ENCODE measurements at places on chromosomes 13 and 19.
A peak's percentile ranks its signal among the peaks of the same experiment; 100 is the strongest.

- DNase-seq, result no peak
Observed at GRCh38 chr19:17240062-17240752, 5.5 kb downstream of the NR2F6 start.

- no peak for DNase-seq
Observed at GRCh38 chr13:51770160-51770559, 33.8 kb downstream of the DHRS12 start.

- DNase-seq, result no peak
Observed at GRCh38 chr19:22619932-22620331, 14.2 kb upstream of the ZNF492 start.

- DNase-seq, result no peak
Observed at GRCh38 chr13:20667857-20668437, 35.6 kb upstream of the IL17D start.

GRCh38 chr19:39038098-39038497, 5.7 kb upstream of the FBXO27 start:
- DNase-seq, result no peak

DNA sequence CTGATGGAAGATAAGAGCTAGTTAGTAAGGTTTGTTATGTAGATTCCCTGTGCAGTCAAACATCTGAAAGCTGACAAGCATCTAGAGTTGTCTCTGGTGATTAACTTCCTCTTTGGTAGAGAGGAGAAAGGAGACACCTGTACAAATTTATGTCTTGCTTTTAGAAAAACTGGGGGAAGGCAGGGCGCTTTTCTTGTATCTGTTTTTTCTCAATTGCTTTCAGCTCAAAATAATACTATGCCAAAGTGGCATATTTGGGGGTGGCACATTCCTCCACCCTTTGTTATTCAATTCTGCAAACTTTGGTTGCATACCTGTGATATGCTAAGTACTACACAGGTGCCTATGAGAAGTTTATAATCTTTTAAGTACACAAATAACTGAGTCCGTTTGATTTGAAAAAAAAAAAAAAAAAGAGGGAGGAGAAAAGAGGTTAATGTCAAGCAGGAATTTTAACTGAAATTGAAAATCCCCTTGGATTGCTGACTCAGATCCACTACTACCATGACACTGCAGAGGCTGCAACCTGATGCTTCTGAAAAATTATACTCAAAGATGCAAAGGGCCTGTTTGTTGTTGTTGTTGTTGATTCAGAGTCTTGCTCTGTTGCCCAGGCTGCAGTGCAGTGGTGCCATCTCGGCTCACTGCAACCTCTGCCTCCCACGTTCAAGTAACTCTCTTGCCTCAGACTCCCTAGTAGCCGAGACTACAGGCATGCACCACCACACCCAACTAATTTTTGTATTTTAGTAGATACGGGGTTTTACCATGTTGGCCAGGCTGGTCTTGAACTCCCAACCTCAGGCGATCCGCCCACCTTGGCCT, 164.8 kb upstream of the NBEA start:
- no peak for DNase-seq

DNA sequence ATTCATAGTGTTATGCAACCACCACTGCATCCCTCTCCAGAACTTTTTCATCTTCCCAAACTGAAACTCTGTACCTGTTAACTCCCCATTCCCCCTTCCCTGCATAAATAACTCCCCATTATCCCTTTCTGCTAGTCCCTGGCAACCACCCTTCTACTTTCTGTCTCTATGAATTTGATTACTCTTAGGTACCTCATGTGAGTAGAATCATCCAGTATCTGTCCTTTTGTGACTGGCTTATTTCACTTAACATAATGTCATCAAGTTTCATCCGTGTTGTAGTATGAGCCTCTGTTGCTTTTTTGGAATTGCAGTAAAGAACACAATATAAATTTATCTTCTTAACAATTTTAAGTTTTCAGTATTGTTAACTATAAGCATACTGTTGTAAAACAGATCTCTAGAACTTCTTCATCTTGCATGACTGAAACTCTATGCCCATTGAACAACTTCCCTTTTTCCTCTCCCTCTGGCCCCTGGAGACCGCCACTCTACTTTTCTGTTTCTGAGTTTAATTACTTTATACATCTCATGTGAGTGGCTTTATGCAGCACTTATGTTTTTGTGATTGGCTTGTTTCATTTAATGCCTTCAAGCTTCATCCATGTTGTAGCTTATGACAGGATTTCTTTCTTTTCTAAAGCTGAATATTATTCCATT, 87.3 kb upstream of the ABCC4 start:
- DNase-seq, result no peak

GRCh38 chr13:24053519-24054251, 106.8 kb upstream of the SPATA13 start:
- peak; percentile 63 for DNase-seq

GRCh38 chr13:110555601-110556223, 5.8 kb downstream of the RAB20 start:
- no peak for DNase-seq

DNA sequence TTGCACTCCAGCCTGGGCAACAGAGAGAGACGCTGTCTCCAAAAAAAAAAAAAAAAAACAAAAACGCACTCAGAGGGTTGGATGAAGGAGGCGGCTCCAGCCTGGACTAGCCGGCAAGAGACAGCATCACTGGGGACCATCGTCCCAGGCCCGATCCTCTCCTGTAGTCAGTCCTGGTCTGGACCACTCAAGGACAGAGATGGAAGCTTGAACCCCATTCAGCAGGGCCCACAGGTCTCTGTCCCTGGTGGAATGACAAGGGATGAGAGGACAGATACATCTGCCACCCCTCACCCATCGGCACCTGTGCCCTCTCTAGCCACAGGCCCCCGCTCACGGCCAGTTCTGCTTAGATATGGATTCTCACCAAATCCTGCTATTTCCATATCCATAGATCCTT, 14.0 kb downstream of the ADGRE5 start:
- DNase-seq, result no peak

GRCh38 chr13:98492335-98493041, 84.4 kb downstream of the STK24 start:
- no peak for DNase-seq

DNA sequence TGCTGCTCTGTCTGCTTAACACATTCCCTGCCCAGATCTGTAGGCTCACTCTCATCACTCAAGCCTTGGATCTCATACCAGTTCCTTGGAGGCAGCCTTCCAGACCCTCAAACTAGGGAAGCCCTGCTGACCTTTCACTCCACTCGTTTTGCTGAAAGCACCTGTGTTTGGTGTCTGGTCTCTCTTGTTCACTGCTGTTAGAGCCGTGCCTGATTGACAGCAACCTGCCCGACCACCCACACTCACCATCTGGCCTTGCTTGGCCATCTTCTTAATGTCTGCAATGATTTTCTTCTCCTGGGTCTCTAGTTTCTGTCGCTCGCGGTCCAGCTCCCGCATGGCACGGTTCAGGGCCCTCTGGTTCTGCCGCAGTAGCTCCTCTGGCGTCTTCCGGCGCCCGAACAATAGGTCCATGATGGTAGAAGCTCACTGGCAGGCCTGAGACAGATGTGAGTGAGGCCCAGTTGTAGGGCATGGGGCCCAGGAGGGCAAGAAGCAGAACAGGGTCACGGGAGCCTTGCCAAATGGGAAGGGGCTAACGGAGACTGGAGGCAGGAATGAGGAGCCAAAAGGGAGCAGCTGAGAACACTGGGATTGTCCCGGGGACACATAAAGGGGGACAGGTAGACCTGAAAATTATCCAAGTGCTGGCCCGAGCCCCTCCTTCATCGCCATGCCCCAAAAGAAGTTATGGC, 959 bp downstream of the CHMP2A start:
- DNase-seq, result no peak

GRCh38 chr13:100363285-100363711, 225.3 kb downstream of the GGACT start:
- DNase-seq, result no peak

DNA sequence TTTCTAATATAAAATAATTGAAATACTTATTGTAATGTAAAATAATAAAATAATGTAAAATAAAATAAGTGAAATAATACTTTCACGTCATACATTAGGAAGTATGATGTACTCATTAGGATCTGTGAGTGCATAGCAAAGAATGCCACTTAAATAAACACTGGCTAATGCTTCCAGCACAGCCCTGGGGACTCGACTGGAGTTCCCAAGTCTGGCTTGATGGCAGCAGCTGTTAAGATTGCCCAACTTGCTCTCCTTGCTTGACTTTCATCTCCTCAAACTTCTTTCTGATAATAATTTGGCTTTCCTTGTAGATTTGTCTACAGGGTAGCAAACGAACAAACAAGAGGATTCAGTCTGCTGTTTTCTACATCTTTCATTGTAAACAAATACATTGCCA, 191.9 kb downstream of the COG6 start:
- no peak for DNase-seq

DNA sequence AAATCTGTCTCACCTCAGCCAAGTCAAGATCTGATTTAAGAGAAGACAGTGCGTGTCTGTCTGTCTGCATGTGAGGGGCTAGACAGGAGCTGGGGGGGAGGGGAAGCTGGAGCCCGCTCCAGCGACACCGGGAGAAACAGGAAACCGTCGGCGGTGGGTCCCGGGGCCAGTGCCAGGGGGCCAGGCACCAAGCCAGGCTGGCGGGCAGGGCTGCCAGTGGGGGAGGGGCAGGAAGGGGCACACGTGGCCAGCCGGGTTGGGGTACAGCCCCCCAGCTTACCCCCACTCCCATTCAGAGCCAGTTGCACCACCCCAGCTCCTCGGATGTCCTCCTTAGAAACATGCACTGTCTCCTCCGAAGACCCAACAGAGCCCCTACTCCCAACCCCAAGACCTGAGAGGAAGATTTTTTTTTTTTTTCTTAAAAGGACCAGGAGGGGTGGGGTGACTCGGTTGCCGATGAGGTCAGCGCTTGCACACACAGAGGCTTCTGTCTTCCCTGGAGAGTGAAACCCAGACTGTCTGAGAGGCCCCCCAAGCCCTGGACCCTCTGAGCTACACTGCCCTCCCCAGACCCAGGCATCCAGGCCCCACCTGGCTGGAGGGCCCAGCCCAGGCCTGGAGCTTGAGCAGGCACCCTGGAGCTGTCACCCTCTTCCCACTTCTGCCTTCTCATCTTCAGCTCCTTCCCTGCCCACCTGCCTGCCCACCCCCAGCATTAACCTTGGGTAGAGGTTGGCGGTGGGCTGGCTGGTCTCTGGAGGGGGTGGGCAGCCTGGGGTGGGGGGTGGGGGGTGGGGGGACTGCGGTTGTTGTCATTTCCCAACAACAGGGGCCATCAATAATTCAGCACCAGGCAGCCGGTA, 4.0 kb downstream of the ERF start:
- no peak for DNase-seq

- no peak for DNase-seq
Observed at GRCh38 chr13:101868585-101869469, 416.4 kb downstream of the ITGBL1 start.

- DNase-seq, result no peak
Observed at GRCh38 chr13:99960663-99961311, 10.8 kb downstream of the ZIC5 start.

Measured in CD4-positive, alpha-beta T cell treated with Interleukin-15 for 4 hours (primary cell).